ENCODE measurements at places on chromosomes 12 and 14.

DNA sequence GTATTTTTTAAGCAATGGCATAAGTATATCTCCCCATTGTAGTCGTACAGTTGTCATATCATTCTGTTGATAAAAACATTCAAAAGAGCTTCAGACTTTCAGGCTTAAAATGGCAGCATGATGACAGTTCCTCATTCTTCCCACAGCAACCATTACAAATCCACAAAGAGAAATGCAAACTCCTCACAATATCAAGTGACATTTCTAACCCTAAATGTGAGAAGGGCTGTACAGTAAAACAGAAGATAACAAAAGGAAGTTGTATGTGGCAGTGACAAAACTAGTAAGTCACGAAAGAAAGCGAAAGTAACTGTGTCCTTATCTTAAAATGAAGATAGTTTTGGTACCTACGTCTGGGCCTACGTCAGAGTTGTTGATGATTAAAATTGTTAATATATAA, 46.7 kb downstream of the GXYLT1 start:
- DNase-seq: no peak

- DNase-seq: no peak
These were observed 9.5 kb downstream of the ACIN1 start for GRCh38 chr14:23085458-23085857.

DNA sequence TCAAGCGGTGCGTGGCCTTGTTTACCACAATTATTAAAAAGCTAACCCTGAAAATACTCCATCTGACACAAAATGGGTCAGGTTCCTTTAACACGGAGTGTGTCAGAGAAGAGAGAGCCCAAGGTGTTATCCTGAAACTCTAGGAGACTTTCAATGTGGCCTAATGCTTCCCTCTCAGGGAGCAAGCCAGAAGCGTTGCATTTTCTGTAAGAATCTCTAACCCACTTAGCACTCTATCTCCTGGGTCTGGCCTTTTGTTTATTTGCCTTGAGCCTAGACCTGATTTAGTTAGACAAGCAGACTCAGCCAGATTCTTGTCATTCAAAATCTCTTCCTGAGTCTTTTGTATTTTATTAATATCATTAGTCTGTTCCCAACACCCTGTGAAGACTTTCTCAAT, 184.0 kb upstream of the SYT1 start:
- DNase-seq: no peak

GRCh38 chr12:102533483-102534215, 53.3 kb upstream of the IGF1 start:
- DNase-seq: no peak

DNA sequence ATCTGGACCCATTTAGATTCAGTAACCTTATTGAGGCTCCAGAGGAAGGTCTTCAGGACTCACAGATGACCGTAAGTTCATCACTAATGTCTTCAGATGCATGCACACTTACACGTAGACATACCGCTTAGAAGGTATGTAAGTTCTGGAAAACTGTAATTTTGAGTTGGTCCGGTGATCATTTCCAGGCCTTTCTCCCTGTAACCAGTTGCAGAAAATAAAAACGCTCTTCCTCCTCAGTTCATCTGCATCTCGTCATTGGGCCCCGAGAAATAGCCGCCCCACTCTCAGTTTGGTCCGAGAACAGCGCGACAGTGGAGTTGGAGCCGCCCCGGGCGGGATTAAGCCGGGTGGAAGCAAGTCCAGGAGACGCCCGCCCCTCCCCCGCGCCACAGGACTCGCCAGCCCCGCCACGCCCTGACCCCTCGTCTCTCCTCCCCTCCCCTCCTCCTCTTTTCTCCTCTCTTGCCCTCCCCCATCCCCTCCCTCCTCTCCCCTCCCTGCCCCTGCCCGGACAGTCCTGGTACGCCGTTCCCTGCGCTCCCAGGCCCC, 83.7 kb downstream of the TNFAIP2 start:
- DNase-seq: no peak

DNA sequence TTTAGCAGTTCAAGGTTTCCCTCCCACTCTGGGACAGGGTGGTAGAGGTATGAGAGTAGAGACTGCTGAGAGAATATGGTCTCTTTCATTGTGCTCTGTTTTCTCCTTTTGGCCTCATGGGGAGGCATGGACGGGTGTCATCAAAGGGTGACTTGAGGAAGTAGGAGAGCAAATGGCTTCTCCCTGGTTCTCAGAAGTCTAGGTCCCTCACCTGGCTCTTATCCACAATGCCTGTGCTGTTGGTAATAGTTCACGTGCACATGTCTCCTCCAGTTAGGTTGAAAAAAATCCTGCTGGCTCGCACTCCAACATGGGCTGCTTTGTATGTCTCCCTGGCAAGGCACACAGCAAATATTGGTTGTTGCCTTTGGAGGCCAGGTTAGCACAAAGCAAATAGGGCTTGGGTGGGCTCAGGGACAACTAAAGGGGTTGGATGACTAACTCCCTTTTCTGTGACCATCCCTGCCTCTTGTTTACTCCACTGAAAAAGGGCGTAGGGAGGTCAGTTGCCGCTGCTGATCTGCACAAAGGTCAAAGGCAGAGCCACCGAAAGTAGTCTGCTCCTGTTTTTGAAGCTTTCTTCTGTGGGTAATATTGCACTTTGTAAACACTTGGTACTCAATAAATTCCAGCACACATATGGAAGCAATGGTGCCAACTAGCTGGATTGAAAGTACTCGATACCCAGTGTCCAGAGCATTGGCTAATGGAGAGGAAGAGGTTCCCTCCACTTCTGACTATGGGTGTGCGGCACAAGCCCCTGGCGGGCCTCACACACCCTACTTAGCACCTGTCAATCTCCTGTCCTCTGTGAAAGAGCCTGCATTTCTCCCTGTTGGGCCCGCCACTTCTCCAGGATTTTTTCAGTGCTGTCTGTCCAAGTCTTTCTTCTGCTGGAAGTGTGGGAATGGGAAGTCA, 121.8 kb downstream of the SLC38A6 start:
- DNase-seq: no peak

DNA sequence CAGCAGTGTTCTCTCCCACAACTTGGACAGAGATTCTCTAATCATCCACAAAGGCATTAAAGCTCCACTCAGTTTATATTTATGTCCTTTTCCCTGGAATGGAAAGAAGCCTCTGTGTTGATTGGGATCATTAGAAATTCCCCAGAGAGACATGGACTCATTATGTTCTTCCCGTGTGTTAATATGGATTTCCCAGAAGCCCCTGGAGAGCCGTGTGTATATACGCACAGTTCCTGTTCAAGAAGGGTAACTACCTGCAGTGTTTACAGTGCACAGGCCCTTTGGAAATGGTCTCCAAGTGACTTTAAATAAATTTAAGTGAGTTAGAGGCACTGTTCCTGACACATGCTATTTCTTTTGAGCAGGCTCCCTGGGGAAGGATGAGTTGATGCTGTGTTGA, 428.0 kb upstream of the TMTC1 start:
- no peak for DNase-seq

DNA sequence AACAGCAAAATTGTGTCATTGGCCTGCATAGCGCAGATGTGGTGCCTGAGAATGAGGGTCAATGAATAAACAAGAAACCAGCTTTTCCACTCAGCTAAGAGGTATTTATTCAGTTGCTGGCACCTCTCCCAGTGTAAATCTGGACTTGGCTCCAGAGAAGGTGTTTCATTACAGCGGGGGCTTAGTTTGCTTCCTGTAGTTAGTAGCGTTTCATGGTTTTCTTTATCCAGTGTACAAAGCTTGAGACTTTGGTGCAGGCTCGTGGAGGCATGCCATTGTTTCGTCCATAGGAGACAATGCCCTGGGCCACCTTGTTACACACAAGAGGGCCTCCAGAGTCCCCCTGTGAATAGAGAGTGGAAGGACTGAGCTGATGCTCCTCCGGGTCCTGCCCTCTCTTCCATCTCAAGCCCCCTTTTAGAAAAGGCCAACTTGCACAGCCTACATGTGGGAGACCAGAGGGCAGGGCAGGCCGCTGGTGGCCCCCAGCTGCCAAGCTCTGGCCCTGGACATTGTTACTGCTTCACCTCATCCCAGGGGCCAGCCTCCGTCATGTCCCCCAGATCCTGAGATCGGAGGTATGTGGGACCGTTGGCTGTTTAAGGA, 3.0 kb downstream of the GZMB start:
- DNase-seq: peak; percentile 47

DNA sequence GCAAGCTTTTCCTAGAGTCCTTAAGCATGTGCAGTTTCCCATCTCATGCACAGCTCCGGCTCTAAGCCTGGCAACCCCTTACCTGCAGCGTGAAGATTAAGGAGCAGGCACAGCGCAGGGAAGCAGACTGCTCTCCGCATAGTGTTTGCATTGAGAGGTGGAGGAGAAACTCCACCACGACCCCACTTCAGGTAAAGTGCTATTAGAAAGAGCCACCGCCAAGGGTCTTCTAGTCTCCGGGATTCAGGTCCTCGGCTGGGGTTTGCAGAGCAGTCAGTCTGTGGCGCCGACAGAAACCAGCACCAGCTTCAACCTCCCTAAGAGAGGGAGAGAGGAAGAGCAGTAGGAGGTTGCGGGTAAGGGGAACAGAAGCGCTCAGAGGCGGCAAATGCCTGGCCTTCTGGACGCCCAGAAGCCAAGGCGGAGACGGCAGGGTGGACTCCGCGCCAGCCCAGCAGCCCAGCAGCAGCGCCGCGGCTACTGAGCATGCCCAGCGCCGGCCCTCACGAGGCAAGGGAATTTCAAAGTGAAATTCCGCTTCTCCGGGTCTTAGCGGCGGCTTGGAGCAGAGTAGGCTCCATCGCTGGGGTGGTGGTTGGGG, at the start of gene PTPRR:
Gene PTPRR (minus strand): TSS at position 488 of the 601 bp plus-strand sequence. CDS start 348 bp downstream, at position 140.
- no peak for DNase-seq

DNA sequence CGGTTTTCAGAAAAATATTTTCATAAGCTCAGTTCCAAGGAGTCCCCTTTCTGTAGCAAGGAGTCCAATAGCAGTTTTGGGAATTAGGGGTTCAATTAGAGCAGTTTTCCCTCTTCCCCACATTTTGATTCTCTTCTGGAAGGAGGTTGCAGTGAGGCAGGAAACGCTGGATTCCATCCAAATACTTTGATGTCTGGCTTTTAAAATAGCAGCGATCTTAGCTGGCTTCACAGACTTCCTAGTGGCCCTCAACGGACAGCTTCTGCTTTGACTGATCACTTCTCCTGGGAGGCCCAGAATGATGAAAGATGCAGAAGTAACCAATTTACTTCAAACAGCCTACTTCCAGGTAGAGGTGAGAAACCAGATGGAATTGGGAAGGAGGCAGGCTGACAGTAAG, 63.1 kb downstream of the C12orf75 start:
- DNase-seq: no peak

- DNase-seq: peak; percentile 62
These were observed 60.7 kb downstream of the PLEKHG3 start for GRCh38 chr14:64764641-64765520.

GRCh38 chr14:32074887-32075572, 2.1 kb upstream of the ARHGAP5 start:
- no peak for DNase-seq

- no peak for DNase-seq
These were observed 960.3 kb upstream of the TMEM132C start for GRCh38 chr12:127306604-127307215.

- no peak for DNase-seq
These were observed 650 bp downstream of the GALC start for GRCh38 chr14:87992346-87992717.

- no peak for DNase-seq
These were observed 163.3 kb downstream of the PAWR start for GRCh38 chr12:79527473-79527872.

- no peak for DNase-seq
These were observed at the start of gene COCH for GRCh38 chr14:30874120-30874998. Gene COCH (plus strand): TSS chr14:30874559. CDS start chr14:30874939, 380 bp downstream.

DNA sequence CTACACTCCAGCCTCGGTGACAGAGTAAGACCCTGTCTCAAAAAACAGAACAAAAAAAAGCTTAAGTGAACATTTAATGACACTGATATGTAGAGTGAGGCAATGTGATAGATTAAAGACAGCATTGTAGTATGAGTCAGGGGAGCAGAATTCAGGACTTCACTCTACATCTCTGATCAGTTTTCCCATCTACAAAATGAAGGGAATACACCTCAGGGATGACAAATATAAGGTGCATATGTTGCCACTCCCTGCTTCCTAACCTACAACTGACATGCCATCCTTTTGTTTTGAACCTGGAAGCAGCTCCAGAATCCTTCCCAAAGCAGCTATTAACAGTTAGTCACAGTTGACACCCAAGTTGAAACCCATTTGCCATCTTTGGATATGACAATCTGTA, 30.9 kb upstream of the STRN3 start:
- DNase-seq: no peak

- DNase-seq: no peak
These were observed 91.9 kb downstream of the DICER1 start for GRCh38 chr14:95065411-95065810.

DNA sequence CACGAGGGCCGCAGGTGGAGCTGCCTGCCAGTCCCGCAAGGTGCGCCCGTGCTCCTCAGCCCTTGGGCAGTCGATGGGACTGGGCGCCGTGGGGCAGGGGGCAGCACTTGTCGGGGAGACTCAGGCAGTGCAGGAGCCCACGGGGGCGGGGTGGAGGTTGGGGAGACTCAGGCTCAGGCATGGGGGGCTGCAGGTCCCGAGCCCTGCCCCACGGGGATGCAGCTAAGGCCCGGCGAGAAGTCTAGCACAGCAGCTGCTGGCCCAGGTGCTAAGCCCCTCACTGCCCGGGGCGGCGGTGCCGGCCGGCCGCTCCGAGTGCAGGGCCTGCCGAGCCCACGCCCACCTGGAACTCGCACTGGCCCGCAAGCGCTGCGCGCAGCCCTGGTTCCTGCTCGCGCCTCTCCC, 39.2 kb upstream of the P2RX7 start:
- no peak for DNase-seq

DNA sequence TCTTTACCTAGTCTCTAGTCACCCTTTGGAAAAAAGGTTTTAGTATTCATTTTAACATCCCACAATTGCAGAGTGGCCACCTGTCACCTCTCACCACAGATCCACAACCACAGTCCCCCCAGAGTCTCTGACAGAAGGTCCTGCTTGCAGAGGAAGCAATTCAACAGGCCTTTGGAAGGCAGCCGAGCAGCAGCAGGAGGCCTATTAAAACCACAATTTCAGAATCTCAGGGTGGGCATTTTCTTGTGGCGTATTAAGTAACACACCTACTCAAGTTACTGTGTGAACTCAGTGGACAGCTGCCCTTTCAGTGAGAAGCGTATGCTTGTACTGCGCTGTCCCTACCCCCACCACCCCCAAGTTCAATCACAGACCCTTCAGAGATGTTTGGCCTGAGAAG, 234.0 kb upstream of the HMGA2 start:
- no peak for DNase-seq

- peak; percentile 53 for DNase-seq
These were observed 11.7 kb upstream of the PTHLH start for GRCh38 chr12:27984275-27984674.

GRCh38 chr14:34951286-34951685, 31.5 kb upstream of the SRP54 start:
- no peak for DNase-seq

DNA sequence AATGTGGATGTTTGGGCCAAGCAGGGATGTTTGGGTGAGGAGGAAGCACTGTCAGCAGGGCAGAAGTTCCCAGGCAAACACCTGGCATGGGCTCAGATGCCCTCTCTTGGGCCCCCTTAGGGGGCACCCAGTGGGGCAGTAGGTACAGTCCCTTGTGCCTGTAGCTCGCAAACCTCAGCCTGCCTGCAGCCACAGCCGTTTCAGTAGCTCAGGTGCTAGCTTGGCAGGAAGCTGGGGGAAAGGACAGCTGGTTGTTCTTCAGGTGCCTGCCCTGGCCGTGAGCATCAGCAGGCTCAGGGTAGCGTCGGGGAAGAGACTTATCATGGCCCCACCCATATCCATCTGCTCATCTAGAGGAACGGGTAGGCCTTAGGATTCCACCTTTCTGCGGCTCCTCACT, 67.5 kb downstream of the B4GALNT3 start:
- DNase-seq: no peak

Measured in RWPE1 (cell line).